ENCODE measurements at places on chromosomes 12 and 14.

DNA sequence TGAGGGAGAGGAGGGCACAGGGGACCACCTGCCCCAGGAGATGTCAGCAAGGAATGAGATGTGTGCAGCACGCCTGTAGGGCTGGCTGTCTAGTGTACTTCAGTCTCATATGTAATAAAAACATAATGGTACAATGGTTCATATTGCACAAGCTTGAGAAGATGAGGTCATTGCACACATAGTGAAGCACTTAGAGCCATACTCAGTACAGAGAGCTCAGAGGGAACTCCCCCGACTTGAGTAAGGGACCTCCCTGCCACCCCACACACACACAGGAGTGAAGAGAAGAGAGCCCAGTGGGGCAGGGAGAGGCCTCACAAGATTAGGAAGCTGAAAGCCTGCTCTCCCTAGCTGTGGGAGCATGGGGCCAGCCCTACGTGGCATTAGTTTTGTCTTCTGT lies 61.5 kb downstream of the SLC6A12 start:
- H3K4me1 ChIP-seq = no peaks in the 10 kb centered on the region
- no peaks in the 10 kb centered on the region for H3K36me3 ChIP-seq
- H3K27me3 ChIP-seq = peaks cover 90% of the 10 kb centered on the region
- DNase-seq = no peak

DNA sequence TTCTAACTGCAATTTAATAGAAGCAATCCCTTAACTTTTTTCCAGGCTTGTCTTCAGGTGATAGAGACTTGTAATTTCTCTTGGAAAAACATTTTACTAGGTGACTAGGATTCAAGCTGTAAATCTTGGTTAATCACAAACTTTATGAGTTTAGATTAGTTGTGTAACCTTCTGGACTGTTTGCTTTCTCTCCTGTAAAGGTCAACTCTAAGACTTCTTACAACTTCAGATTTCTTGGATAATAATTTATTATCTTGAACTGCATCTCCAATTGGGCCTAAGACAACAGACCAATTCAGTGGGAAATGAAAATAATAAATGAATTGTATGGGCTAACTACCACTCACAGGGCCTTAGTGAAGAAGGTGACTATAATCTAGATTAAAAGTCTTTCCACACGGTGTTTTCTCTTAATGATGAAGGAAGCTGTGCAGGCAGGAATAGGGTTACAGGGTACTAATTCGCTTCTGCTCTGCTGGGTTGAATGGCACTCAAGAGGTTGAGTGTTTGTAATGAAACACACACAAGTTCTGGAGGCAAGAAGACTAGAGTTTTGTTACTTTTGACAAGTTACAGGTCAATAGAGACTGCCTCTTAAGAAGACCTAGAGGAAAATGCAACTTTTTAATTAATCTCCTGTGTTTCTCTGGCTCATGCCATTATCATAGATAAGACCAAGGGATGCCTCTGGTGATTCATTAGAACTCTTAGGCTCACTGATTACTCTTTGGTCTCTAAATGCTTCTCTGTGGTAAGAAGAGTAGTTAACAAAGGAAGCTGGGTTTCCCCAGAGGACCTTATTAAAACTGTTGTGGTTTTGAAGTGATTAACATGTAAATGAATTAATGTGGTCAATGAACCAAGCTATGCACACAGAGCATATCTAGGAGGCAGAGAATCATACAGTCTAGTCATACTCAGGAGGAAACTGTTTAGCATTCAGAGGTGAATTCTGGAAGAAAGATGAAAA lies 30.0 kb upstream of the OR4E1 start:
- H3K27me3 ChIP-seq = no peaks in the 10 kb centered on the region
- no peaks in the 10 kb centered on the region for H3K36me3 ChIP-seq
- DNase-seq = no peak
- no peak overlapping the region for H3K4me3 ChIP-seq

DNA sequence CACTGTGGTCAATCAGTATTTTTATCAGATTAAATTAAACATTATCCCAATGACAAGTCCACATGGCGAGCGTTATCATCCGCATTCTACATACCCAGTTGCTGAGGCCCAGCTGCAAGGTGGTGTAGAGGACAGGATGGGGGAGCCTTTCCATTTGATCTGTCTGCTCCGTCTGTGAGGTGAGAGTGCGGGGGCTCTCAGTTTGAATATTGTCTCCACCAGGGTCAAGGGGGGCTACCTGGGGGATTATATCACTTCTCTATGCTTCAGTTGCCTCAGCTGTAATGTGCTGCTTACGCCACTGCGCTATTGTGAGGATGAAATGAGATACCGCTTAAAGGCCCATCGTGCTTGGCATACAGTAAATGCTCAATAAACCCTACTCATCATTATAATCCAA lies 1106.0 kb downstream of the BCL11B start:
- H3K27ac ChIP-seq = no peak overlapping the region
- H3K4me1 ChIP-seq = no peaks in the 10 kb centered on the region
- H3K27me3 ChIP-seq = peaks cover 43% of the 10 kb centered on the region
- H3K4me3 ChIP-seq = no peak overlapping the region

GRCh38 chr12:30755395-30755762 lies 628 bp upstream of the CAPRIN2 start:
- DNase-seq = no peak
- peak overlapping the region; percentile 70 for H3K27ac ChIP-seq
- H3K36me3 ChIP-seq = peaks cover 7% of the 10 kb centered on the region

DNA sequence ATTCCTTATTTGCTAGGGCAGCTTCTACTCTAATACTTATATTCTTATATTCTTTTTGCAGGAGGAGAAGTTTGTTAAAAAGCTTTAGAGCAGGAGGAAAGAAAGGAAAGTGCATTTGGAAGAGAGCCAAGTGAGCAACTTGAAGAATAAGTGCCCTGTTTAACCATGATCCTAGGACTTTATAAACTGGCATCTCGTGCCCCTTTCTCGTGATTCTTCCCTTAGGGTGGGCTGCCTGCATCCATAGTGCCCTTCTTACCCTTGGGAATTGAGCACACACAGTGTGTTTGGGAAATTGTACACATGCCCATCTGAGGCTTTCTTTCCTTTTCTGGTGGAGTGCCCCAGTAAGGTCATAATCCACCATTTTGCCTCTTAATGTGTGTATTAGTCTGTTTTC lies 141.9 kb downstream of the NUBPL start:
- H3K27me3 ChIP-seq = no peaks in the 10 kb centered on the region
- DNase-seq = no peak
- no peaks in the 10 kb centered on the region for H3K4me1 ChIP-seq
- H3K36me3 ChIP-seq = no peaks in the 10 kb centered on the region

DNA sequence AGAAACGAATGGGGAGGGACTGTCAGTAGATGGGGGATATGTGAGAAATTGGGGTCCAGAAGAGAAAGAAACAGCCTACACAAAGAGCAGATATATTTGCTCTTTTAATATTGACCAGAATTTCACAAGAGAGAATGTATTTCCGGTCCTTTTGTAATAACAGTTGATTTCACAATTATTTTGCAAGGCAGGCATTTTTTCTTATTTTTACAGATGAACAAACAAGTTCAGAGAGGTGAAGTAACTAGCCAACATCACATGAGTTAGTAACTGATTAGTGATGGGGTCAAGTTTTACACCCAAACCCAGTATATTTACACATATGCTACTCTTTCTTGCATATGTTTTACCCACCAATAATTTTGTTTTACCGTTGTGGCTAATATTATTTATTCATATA lies 188.2 kb downstream of the NAV3 start:
- H3K4me1 ChIP-seq = no peaks in the 10 kb centered on the region
- H3K4me3 ChIP-seq = no peak overlapping the region
- DNase-seq = no peak
- no peaks in the 10 kb centered on the region for H3K36me3 ChIP-seq

DNA sequence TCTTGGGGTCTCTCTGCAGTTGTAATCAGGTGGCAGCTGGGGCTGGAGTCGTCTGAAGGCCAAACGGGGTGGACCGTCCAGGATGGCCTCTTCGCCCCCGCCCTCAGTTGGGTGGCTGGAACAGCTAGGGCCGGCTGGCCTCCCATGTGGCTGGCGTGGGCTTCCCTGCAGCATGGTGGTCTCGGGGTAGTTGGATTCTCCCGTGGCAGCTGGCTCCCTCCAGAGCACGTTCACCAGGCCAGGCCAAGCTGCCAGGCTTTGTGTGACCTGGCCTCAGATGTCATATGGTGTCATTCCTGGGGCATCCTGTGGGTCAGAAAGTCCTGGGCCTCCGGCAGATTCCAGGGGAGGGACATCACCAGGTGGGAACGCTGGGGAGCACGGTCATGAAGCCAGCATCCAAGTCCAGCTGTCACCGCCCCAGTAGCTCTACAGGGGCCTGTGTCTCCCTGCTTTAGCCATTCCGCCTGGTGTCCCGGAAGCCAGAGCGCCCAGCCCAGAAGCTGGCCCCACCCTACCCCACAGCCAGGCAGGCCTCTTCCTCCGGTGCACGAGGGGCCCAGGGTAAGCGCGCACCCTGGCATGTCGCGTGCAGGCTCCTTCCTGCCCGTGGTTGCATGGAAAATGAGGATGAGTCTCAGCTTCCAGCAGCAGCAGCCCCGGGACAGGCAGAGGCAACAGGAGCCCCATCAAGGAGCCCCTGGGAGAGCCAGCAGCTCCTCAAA lies 1.3 kb upstream of the NUDT14 start:
- peaks cover 14% of the 10 kb centered on the region for H3K4me1 ChIP-seq
- no peak overlapping the region for H3K27ac ChIP-seq
- no peak for DNase-seq
- no peaks in the 10 kb centered on the region for H3K36me3 ChIP-seq

- DNase-seq = no peak
- no peaks in the 10 kb centered on the region for H3K36me3 ChIP-seq
- no peak overlapping the region for H3K27ac ChIP-seq
- H3K27me3 ChIP-seq = no peaks in the 10 kb centered on the region
- H3K4me3 ChIP-seq = no peak overlapping the region
Observed at GRCh38 chr14:41171045-41171444, 435.6 kb upstream of the LRFN5 start.

DNA sequence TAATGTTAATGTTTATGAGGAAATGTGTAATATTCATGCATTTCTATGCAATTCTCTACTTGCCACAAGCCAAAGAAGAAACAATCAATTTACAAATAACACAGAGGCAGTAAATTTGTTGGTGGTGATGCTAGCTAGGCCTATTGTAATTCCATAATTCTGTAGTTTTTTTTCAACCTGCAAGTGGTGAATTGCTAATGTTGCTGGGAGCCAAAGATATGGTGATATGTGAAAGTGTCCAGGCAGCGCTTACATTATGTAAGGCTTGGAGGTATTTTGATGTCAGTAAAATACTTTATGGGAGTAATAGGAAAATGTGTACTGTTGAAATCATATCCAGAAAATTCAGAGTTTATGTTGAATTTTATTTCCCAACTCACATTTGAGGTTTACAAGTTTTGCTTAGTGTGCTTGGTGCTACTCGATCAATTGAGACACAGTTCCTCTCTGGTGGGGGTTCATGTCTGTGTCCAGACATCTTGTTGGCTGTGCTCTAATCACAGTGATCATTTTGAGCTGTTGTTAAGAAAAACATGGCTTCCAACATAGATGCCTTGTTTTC lies 23.2 kb downstream of the TMTC2 start:
- H3K4me3 ChIP-seq = no peak overlapping the region
- H3K4me1 ChIP-seq = no peaks in the 10 kb centered on the region
- no peak overlapping the region for H3K27ac ChIP-seq
- H3K27me3 ChIP-seq = no peaks in the 10 kb centered on the region
- DNase-seq = no peak

GRCh38 chr14:21846227-21846885 lies 172.7 kb upstream of the OR4E1 start:
- H3K4me3 ChIP-seq = no peak overlapping the region
- DNase-seq = peak; percentile 28
- no peaks in the 10 kb centered on the region for H3K36me3 ChIP-seq

GRCh38 chr12:59548930-59549329 lies 46.9 kb upstream of the SLC16A7 start:
- H3K4me3 ChIP-seq = no peak overlapping the region
- H3K4me1 ChIP-seq = no peaks in the 10 kb centered on the region
- no peaks in the 10 kb centered on the region for H3K36me3 ChIP-seq
- DNase-seq = no peak
- no peaks in the 10 kb centered on the region for H3K27me3 ChIP-seq

GRCh38 chr12:85765453-85765869 lies 70.7 kb downstream of the RASSF9 start:
- no peak overlapping the region for H3K27ac ChIP-seq
- H3K4me3 ChIP-seq = no peak overlapping the region
- H3K4me1 ChIP-seq = no peaks in the 10 kb centered on the region
- no peaks in the 10 kb centered on the region for H3K36me3 ChIP-seq
- no peaks in the 10 kb centered on the region for H3K27me3 ChIP-seq

GRCh38 chr12:132143336-132144071 lies 615 bp downstream of the DDX51 start:
- no peak for DNase-seq
- no peaks in the 10 kb centered on the region for H3K27me3 ChIP-seq
- peaks cover 16% of the 10 kb centered on the region for H3K36me3 ChIP-seq
- H3K4me1 ChIP-seq = peaks cover 13% of the 10 kb centered on the region
- peak overlapping the region; percentile 99 for H3K4me3 ChIP-seq

DNA sequence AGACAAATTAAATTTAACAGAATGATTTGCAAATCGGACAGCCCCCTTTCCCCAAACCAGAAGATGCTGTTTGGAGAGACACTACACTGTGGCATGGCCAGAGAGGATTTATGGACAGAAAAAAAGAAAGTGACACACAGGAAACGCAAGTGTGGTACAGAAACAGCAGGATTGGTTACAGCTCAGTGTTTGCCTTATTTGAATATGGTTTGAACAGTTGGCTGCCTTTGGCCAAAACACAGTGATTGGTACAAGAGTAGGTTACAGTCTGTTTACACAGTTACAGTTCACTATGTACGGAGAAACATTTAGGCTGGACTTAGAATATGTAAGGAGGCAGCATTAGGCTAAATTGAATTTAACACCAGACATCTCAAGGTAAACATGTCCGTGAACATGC lies 335.3 kb downstream of the NPAS3 start:
- H3K4me3 ChIP-seq = no peak overlapping the region
- no peaks in the 10 kb centered on the region for H3K4me1 ChIP-seq
- H3K27me3 ChIP-seq = no peaks in the 10 kb centered on the region
- H3K27ac ChIP-seq = no peak overlapping the region
- DNase-seq = no peak
- H3K36me3 ChIP-seq = no peaks in the 10 kb centered on the region

- H3K4me3 ChIP-seq = peak overlapping the region; percentile 43
- no peaks in the 10 kb centered on the region for H3K36me3 ChIP-seq
- no peak for DNase-seq
- no peak overlapping the region for H3K27ac ChIP-seq
- H3K27me3 ChIP-seq = peaks cover 18% of the 10 kb centered on the region
Observed at GRCh38 chr14:60514741-60515491, 6.0 kb downstream of the SIX6 start.

- 0 out of 2 replicates have a peak, but pooled peaks cover 7% of the 10 kb centered on the region for H3K36me3 ChIP-seq
- H3K4me1 ChIP-seq = peaks cover 20% of the 10 kb centered on the region
- no peak overlapping the region for H3K27ac ChIP-seq
- DNase-seq = peak; percentile 43
- peak overlapping the region; percentile 76 for H3K4me3 ChIP-seq
Observed at GRCh38 chr12:123973552-123974341, 732 bp downstream of the ZNF664 start.

DNA sequence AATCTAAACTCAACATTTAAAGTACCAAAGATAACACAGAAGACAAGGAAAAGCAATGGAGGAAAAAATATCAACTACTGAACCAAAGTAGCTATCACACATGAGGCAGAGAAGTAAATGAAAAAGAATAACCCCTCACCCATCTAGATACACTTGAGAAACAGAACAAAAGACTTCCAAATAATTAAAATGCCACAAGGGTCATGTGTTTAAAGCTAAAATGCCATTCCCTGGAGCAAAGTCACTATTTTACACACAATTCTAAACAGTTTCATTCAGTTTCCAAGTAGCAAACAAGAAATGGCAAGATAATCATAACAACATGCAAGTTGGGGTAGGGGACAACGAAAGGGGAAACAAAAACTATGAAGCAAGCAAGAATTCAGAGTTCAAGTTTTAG lies 12.0 kb downstream of the OSBPL8 start:
- no peaks in the 10 kb centered on the region for H3K36me3 ChIP-seq
- no peak overlapping the region for H3K27ac ChIP-seq
- H3K27me3 ChIP-seq = no peaks in the 10 kb centered on the region

Measured in PC-9 (cell line).